ENCODE measurements at places on chromosomes 6 and 20.

GRCh38 chr6:53854843-53855567, 60.2 kb downstream of the LRRC1 start:
- no peak for DNase-seq

GRCh38 chr6:141264101-141264500, 868.6 kb upstream of the GJE1 start:
- DNase-seq, result no peak

- no peak for DNase-seq
These were observed 83.5 kb upstream of the ZNF184 start for GRCh38 chr6:27556406-27556805.

GRCh38 chr6:105458084-105458483, 55.2 kb upstream of the PREP start:
- no peak for DNase-seq

- no peak for DNase-seq
These were observed 3.9 kb upstream of the TRIM39 start for GRCh38 chr6:30322527-30323501.

GRCh38 chr20:18225632-18226031, 62.7 kb upstream of the ZNF133 start:
- no peak for DNase-seq

DNA sequence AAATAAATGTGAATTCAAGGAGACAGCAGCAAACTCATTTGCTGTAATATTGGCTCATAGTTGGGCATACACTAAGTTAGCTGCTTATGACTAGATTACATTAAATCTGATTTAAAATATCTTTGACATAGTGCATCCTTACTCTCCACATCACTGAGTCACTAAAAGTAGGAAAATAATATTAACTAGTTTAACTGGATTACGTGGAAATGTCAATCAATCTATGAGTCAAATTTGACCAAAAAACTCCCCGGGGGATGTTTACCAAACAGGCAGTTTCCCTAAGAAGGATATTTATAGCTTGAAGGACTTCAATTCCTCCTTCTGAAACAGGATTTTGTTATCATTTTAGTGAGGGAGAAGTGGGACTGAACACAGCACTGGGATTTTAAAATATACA, 366.5 kb downstream of the ESR1 start:
- no peak for DNase-seq

DNA sequence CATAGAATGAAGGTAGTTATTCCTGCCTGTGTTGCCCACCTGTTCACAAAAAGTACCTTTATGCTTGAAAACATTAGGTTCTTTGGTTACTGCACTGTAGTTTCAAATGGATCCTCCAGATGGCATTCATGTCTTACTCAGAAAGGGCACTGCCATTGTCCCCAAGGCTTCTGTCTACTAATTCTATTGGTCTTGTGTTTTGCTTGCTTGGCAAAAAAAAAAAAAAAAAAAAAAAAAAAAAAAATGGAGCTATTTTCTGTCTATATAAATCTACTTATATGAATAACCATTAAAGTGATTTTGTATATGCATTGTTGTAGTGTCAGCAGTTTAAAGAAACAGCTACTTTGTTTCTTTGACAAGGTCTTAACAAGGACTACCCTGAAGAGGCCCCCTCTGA, 12.7 kb upstream of the EFHC1 start:
- peak; percentile 77 for DNase-seq

DNA sequence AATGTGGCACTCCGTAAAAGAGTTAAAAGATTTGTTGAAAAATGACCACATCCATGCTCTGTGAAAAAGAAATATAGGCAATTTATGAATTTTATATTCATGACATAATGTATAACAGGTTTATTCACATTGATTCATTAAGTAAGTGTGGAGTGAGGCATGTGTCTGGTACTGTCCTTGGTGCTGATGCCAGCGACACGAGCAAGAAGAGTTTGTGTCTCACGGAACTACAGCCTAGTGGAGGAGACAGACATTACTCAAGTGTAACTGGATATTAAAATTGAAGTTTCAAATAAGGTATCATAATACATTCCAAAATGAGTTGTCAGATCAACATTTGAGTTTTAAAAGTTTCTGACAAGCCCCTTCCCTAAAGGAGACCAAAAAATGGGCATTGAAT, 158.2 kb upstream of the PRND start:
- no peak for DNase-seq

GRCh38 chr6:158031381-158032353, 50.0 kb downstream of the SYNJ2 start:
- no peak for DNase-seq

Data from NCI-H1105 treated with DMSO at 0.1 percent for 48 hours (cell line).